ENCODE measurements at places on chromosomes 2 and 18.

- DNase-seq = no peak
Observed at GRCh38 chr2:191976436-191976835, 129.5 kb upstream of the CAVIN2 start.

- no peak for DNase-seq
Observed at GRCh38 chr2:16481351-16481750, 184.3 kb downstream of the CYRIA start.

- DNase-seq = no peak
Observed at GRCh38 chr2:150327564-150328489, 159.6 kb downstream of the RND3 start.

- no peak for DNase-seq
Observed at GRCh38 chr2:234372506-234372905, 124.4 kb downstream of the ARL4C start.

DNA sequence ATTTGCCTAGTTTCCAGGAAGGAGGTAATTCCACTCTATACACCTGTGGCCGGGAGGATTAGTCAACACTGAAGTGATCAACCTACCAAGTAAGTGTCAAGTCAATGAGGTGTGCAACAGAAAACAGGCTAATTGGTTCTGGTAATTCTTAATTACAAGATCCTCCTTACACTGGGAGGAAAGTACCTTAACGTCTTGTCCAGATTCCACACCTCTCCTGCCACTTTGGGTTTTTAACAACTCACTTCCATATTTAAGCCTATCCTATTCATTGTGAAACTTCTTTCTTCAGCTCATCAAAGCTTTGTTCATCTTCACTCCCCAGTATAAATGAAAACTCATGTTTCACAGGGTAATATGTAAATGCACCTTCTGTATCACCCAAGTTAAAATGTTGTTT, 22.0 kb upstream of the MAP4K4 start:
- DNase-seq = no peak

GRCh38 chr2:8671802-8672201, 10.1 kb upstream of the ID2 start:
- no peak for DNase-seq

DNA sequence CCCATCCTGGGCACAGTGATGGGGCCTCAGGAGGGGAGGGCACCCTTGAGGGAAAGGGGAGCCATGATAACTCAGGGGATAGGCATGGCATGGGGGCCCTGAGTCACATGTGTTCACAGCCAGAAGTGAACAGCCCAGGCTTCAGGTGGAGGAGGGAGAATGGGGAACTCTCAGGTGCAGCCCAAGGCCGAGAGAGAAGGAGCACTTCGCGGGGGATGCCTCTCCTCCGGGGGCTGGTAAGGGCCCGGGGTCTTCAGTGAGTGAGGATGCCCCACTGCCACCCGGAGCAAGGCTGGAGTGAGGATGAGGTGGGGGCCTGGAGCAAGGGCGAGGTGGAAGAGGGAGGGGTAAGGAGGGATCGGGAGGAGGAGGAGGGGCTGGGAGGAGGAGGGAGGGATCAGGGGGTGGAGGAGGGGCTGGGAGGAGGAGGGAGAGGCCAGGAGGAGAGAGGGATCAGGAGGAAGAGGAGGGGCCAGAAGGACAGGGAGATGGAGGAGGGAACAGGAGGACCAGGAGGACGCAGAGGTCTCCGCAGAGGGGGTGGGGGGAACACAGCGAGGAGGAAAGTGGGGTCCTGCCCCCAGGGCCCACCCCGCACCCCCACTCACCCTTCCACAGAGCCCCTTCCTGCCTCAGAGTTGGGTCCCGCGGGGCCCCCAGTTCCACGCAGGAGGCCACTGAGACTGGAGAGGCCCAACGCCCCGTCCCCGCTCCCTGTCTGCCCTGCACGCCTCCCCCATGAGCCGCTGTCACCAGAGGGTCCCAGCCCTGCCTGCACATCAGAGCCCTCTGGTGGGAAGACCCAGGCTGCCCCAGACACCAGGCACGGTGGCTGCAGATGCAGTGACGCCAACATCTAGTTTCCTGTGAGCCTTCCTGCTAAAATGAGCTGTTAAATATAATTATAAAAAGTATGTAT, 42.8 kb downstream of the RAMP1 start:
- no peak for DNase-seq

DNA sequence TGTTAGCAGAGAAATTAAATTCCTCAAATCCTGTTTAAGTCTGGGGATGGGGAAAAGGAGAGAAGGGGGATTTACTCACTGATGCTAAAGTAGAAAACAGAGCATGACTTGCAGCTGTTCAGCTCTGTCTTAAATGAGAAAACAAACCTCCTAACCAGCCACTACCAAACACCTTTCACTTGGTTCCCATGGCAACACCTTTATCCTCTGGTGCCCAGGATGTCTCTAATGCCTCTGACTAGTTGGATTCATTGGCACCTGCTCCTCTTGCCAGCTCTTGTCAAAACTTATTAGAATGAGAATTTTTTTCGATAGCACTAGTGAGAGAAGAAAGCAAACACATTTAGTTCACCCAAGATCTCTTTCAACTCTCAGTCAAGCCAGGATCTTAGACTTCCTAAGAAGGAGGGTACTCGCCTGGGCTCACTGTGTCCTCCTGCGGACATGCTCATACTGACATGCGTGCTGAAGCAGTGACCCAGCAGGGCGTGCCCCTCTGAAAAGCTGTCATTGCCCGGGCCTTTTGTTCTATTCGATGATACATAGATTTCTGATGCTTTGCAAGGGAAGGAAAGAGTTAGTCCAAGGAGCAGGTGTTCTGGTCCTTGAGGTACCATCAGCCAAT, 656.0 kb upstream of the CELF4 start:
- DNase-seq = no peak

DNA sequence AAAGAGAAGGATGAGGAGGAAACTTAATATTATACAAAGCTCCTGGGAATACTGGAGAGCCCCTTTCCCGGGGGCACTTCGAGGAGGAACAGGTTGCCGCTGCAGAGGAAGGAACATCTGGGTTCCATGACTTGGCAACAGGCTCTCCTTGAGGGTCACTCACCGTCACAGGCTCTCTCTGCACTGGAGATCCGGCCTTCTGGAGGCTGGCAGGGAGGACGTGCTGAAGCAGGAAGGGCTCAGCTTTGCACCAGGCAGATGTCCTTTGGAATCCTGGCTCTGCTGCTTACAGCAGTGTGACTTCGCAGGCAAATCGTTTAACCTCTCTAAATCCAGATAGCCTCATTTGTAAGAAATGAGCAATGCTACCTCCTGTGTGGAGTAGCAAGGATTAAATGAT, 2.9 kb upstream of the DPYSL5 start:
- no peak for DNase-seq

DNA sequence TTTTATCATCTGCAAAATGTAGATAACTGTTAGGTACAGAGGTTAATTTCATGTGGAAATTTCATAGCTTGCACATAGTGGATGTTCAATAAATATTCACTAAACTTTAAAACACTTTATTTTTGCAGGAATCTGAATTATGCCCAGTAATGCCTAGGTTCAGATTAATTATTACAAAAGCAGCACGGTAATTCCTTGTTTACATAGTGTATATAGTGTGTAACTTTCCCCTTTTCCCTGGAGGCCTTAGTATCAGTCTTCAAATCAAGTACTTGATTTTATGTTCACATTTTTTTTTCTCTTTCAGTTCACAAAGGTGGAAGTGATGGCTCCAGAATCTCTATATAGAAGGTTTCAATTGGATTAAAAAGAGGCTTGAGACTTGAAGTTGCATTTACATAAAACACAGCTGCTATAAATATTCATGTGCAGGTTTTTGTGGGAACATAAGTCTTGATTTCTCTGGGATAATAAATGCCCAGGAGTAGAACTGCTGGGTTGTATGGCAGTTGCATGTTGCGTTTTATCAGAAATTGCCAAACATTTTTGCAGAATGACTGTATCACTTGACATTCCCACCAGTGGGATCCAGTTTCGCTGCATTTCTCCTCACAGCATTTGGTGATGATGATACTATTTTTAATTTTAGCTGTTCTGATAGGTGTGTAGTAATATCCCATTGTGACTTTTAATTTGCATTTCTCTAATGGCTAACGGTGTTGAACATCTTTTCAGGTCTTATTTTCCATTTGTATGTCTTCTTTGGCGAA, 27.6 kb upstream of the LGALSL start:
- DNase-seq = no peak

Measured in cortex of kidney (tissue), 1 donor.